Endothelial cell of umbilical vein (primary cell): ENCODE measurements at places on chromosomes 12 and 14. TPM values are rescaled to one million over a fixed set of nuclear protein-coding genes. Genes with fewer than 3 reads are reported as not detected.
A peak's percentile ranks its signal among the peaks of the same experiment; 100 is the strongest.

DNA sequence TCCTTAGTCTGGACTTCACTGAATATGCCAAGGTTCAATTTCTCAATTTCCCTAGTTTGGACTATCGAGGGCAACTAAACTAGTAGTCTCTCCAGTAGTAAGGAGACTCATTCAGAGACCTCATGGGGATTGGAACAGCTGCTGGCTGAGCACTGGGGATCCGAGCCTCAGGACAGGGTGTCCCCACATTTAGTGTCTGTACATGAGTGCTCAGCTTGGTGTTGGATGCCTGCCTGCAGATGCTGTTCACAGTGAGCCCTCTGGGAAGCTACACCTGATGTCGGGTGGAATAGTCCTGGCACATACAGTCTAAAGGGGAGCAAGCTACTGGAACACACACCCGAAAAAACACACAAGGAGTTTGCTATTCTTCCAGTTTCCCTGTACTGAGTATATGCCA lies 820 bp upstream of the FGF23 start:
- no peak overlapping the region for H3K27ac ChIP-seq
- peaks cover 5% of the 10 kb centered on the region for H3K27me3 ChIP-seq
- H3K4me3 ChIP-seq = no peak overlapping the region
- no peak for DNase-seq
- H3K36me3 ChIP-seq = no peaks in the 10 kb centered on the region

DNA sequence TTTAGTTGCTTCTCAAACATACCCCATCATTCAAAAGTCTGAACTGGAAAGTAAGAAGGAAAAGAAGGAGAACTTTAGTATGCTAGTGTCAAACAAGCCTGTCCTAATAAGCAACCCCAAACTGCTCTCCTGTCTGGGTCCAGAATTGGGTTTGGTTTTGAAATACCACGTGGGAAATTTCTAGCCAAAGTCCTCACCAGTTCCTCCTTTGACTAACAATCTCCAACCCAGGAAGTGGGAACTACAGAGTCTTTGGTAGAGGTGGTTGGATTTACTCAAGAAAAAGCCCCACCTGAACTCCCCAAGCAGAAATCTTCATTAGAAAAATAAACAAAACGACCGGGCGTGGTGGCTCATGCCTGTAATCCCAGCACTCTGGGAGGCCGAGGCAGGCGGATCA lies 17.4 kb upstream of the EIF4B start:
- no peaks in the 10 kb centered on the region for H3K4me1 ChIP-seq
- H3K27ac ChIP-seq = no peak overlapping the region
- no peak for DNase-seq
- no peaks in the 10 kb centered on the region for H3K36me3 ChIP-seq
- no peak overlapping the region for H3K4me3 ChIP-seq

TMTC1 gene
- 5.8 and 5.9 TPM in 2 replicates for polyA plus RNA-seq

DNA sequence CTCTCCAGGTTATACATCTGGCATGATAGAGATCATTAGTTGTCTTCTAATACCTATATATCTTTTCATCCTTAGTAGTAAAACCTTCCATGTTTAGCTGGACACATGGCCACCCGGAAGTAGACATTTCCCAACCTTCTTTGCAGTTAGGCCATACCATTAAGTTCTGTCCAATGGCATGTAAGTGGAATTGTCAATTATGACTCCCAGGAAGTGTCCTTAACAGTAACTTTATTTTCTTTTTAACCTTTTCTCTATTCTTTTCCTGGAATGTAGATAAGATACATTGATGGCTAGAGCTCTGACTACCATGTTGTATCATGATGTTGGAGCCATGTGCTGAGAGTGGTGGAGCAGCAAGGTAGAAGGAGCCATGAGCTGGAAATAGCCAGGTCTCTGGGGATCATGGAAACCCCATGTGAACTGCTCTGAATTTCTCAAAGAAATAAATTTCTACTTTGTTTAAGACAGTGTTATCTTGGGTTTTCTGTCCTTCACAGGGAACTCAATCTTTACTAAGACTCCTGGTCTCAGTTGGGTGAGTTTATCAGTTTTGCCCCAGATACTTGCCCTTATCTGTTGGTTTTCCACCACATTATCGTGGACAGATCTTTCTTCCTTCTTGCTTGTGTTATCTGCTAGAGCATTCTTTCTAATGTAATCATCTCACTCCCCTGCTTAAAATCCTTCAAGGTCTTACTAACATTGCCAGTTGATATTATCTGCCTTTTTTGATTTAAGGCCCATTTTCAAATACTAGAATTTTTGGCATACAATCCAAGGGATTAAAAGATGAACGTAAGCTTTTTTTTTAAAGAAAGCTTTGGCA lies 5.1 kb upstream of the LTA4H start:
- DNase-seq = no peak
- H3K27ac ChIP-seq = no peak overlapping the region
- no peaks in the 10 kb centered on the region for H3K36me3 ChIP-seq

TAS2R8 gene
- not detected in 2 replicates for polyA plus RNA-seq

DNA sequence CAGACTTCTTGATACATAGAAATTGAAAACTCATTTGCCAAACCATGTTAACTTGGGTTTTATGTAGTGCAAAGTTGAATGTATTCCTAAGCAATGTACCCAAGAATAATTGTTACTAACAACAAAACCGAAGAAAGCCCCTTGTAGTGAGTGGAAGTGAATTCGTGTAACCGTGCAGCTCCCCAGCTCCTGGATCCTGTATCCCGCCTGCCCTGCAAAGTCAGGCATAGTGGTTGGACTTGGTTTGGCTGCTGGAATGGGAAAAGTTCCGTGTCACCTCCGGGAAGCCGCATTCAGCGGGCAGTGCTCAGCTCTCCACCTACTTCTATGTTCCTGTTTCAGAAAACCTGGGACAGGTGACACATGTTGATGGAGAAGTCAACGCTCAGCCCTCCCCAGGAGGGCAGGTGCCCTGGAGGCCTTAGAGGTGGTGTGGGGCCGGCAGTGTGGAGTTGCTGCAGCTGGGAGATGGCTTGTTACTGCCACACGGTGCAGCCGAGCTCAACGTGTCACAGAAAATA lies 29.2 kb upstream of the C14orf180 start:
- no peak for DNase-seq
- no peaks in the 10 kb centered on the region for H3K36me3 ChIP-seq
- no peaks in the 10 kb centered on the region for H3K4me1 ChIP-seq
- H3K27ac ChIP-seq = no peak overlapping the region
- no peak overlapping the region for H3K4me3 ChIP-seq

DNA sequence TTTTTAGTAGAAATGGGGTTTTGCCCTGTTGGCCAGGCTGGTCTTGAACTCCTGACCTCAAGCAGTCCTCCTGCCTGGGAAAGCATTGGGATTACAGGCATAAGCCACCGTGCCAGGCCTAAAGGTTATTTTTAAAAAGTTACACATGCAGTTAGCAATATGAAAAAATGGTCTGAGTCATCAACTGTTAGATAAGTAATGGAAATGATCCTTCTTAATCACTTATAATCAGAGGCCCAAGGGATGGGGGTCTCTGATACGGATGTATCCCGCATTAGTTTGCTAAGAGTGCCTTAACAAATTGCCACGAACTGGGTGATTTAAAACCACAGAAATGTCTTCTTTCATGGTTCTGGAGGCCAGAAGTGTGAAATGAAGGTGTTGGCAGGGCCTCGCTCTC lies 54.1 kb upstream of the FERMT2 start:
- no peaks in the 10 kb centered on the region for H3K4me1 ChIP-seq
- no peak overlapping the region for H3K27ac ChIP-seq
- H3K36me3 ChIP-seq = no peaks in the 10 kb centered on the region
- H3K27me3 ChIP-seq = peaks cover 3% of the 10 kb centered on the region
- DNase-seq = no peak
- H3K4me3 ChIP-seq = no peak overlapping the region

DNA sequence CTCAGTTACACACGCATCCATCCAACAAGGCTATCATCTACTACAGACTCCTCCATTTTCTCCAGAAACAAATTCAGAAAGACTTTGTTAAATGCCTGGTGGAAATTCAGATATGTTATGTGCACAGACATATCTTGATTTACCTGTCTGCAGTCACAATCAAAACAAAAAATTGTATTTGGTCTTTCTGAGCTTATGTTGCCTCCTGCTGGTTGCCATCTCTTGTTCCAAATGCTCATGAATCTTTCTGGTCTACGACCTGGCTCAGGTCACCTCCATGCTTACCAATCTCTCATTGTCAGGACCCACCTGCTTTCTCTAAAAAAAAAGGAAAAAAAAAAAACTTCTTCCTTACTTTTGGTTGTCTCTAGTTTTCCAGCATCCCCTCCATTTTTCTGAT lies 169.2 kb upstream of the PLXNC1 start:
- no peaks in the 10 kb centered on the region for H3K36me3 ChIP-seq
- no peak overlapping the region for H3K27ac ChIP-seq
- H3K27me3 ChIP-seq = peaks cover 9% of the 10 kb centered on the region
- DNase-seq = peak; percentile 43
- H3K4me1 ChIP-seq = no peaks in the 10 kb centered on the region

HNF1A gene
- polyA plus RNA-seq = not detected in 2 replicates

CD4 gene
- polyA plus RNA-seq = not detected in 2 replicates

AQP6 gene
- 0.04 TPM in 1 of 2 replicates, not detected in the other for polyA plus RNA-seq
